ENCODE measurements at places on chromosomes 11 and 22. TPM values are rescaled to one million over a fixed set of nuclear protein-coding genes. Genes with fewer than 3 reads are reported as not detected.

DNA sequence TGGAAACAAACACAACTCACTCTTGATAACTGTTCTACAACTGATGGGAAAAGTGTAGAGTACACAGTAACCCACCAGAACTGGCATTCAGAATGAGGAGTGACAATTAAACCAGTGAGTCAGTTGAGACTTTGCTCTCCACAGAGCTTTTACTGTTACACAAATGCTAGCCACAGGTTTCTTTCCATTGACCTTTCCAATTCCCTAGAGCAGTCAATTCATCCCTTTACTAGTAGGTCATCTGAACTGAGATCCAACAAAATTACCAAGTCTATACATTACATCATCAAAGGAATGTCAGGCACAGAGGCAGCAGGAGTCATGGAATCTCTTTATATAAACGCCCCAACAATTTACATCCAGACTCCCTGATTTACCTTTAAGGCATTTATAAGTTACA, 65.9 kb downstream of the PHF21A start:
- no peak for ATAC-seq

UPK3A gene
- not detected for total RNA-seq

GRCh38 chr22:25060522-25061071, 108.1 kb downstream of the KIAA1671 start:
- no peak for ATAC-seq

GRCh38 chr11:20873054-20873453, 203.7 kb downstream of the NELL1 start:
- ATAC-seq = no peak

PRSS23 gene
- 11.6 TPM for total RNA-seq

GGTLC2 gene
- total RNA-seq = not detected

DNA sequence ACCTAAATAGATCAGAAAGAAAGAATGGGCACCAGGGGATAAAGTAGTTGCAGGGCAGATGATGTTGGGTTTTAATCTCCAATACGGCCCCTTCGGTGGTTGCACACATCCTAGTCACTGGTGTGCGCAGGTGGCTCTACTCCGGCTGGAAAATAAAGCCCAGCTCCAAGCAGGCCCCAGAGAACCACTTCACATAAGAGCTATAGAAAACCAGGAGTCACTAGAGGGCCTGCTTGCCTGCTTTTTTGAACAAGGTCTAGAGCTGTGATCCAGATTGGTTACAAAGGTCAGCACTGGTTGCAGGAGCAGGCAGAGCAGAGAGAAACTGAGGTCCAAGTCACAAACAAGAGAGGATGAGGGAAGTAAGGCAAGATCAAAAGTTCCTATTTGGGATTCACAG, 41.5 kb upstream of the MS4A8 start:
- no peak for ATAC-seq

DNA sequence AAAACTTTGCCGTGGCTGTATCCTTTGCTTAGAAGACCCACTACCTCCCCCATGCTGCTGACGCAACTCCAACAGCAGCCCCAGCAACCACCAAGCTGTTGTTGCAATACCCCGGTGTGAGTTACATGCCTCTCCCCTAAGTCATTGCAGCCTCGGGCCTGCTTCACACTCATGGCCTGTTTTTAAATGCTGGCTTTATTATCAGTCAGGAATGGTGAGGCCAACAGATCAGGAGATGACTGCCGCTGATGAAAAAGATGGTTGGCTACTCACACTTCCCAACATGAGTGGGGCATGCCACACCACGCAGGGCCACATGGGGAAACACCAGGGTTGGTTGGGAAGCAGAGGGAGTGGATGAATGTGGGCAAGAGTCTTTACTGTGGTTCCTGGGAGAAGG, 171.5 kb upstream of the SYT13 start:
- ATAC-seq = no peak

- no peak for ATAC-seq
Observed at GRCh38 chr11:74608431-74608830, 16.0 kb downstream of the POLD3 start.

Data from esophagus mucosa (tissue), 1 donor.